ENCODE measurements at places on chromosomes 5 and 9.

DNA sequence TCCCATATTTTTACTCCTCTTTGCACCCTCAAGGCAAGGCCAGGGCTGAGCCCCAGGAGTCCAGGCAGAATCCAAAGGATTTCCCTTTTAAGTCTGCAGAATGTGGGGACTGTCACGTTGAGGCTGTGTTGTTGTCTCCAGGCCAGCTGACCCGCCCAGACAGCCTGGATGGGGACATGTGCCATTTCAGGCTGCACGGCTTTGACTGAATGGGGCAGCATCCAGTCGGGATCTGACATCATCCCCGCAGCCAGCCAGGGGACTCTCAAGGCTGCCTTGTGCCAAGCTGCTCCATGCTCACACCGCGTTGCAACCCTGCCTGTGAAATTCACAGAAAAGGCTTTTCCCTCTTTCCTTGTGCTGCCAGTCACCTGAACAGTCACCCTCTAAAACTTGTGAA lies 2.2 kb upstream of the ZNF366 start:
- no peak for DNase-seq

DNA sequence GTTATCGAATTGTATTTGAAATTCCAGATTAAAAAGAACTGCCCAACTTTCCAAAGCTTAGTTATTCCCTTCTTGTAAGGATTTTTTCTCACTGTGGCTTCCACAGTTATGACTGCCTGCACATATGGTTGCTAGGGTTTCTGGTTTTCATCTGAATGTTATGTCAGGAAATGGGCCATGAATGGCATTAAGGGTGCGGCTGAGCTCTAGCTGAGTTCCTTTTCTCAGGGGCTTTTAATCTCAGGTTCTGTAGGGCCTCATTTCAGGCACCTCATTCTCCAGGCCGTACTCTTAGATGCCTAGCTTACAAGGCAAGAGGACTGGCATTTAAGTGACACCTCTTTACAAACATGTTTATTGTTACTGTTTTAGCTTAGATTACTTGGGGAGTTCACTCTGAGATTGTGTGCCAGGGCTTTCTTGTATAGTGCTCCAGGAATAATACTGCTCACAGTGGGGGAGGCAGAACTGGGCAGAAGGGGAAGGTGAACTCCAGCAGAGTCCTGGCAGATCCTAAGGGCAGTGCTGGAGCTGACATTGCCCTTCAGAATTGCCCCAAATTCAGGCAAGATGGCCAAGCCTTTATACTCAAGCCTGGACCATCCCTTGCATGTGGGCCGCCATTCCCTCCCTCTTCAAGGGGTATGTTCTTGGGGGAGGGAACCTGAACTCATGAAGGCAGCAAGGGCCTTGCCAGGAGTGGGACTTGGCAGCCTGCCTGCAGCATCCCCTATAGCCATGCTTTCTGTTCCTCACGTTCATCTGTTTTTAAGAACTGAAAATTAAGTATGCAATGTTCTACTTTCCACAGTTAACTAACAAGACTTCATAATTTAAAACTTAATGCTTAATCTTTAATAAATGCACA lies 111.5 kb downstream of the KDM4C start:
- no peak for DNase-seq

- DNase-seq = no peak
These were observed 148.4 kb downstream of the C5orf15 start for GRCh38 chr5:133819977-133820471.

- no peak for DNase-seq
These were observed 159.5 kb upstream of the GRAMD2B start for GRCh38 chr5:126263591-126264184.

DNA sequence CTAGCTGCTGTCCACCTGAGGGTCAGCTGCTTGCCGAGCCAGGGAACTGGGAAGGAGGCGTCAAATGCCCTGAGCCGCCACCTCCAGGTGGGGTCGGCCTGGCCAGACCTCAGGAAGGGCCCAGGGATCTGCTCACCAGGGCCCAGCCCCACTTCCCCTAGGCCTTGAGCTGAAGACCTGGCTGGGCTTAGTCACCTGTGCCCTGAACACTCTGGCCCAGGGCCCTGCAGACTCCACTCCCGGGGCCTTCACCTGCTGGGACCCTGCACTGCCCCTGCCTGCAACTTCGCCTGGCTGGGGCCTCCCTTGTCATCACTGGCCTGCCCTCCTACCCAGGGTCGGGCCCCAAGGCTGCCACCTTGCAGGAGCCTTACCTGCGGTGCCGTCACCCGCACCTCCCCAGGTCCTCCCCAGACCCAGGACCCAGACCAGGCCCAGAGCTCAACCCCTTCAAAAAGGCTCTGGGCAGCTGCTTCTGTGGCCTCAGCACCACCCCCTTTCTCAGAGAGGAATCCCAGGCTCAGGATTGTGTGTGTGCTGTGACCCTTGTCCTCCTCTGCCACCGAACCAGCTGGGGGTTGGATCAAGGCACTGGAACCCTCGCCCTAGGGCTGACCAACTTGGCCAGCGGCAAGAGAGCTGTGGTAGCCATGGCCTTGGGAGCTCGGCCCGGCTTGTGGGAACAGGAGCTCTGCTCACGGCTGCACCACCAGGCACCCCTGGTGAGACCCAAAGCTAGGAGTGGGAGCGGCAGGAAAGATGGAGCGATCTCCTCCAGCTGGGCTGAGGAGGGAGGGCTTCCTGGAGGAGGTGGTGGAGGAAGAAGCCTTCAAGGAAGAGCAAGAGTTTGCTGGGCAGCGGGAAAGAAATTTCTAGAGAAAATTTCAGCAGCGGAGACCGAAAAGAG lies 1.2 kb upstream of the NELFB start:
- DNase-seq = no peak

DNA sequence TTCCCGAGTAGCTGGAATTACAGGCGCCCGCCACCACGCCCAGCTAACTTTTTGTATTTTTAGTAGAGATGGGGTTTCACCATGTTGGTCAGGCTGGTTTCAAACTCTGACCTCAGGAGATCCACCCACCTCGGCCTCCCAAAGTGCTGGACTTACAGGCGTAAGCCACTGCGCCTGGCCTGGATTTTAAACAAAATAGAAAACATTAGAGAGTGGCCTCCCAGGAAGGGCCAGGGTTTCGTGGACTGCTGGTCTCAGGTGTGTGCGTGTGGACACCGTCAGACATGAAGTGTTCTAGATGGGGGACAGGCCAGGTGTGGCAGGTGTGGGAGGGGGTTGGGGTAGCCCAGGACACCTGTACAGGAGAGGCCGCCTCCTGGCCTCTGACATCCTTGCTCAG lies 7.0 kb upstream of the GBGT1 start:
- no peak for DNase-seq

- DNase-seq = no peak
These were observed 322.9 kb downstream of the SLIT3 start for GRCh38 chr5:168978015-168978414.

GRCh38 chr9:28927691-28928090 lies 1354.4 kb upstream of the C9orf72 start:
- DNase-seq = no peak

- no peak for DNase-seq
These were observed 11.7 kb upstream of the FGF1 start for GRCh38 chr5:142697356-142698255.

DNA sequence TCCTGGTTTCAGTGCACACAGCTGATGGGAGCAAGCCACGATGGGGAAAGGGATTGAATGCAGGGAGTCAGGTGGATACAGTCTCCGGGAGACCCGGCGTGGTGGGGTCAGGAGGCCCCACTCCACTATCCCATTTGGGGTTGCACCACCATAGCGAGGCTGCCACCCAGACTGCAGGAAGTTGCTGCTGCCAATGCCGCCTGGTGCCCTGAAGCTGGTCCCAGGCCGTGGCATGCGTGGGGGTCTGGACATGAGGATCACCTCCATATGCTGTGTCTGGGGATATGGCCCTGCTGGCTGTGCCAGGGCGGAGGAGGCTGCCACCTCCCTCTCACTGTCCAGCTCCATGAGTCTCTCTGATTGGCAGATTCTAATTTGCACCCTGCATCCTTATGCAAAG lies 45.3 kb downstream of the COL5A1 start:
- no peak for DNase-seq

DNA sequence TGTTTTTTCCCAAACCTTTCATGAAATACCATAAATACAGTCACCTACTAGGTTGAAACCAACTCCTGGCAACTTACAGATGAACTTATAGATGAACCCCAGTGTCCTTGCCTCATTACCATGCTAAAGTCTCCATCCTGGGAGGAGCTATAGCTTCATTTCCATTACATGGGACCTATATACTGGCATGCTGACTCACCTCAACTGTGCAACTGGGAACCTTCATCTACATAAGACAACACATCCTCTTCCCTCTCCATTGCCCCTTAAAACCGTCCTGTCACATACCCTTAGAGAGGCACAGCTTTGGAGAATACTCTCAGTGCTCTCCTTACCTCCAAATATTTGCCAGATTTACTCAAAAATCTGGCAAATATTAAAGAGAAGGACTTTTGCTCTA lies 638.3 kb downstream of the HTR1A start:
- DNase-seq = no peak

GRCh38 chr5:61496446-61496845 lies 164.4 kb downstream of the ZSWIM6 start:
- no peak for DNase-seq

GRCh38 chr5:169974121-169974770 lies 6.0 kb downstream of the INSYN2B start:
- DNase-seq = no peak

All from stimulated activated CD8-positive, alpha-beta memory T cell treated with anti-CD3 and anti-CD28 coated beads, Interleukin-7, amount 100 ng/mL, for 1 hour (primary cell).